ENCODE measurements at places on chromosomes 13 and 19.

GRCh38 chr13:48654511-48654910 lies 782 bp downstream of the CYSLTR2 start:
- no peak for DNase-seq

DNA sequence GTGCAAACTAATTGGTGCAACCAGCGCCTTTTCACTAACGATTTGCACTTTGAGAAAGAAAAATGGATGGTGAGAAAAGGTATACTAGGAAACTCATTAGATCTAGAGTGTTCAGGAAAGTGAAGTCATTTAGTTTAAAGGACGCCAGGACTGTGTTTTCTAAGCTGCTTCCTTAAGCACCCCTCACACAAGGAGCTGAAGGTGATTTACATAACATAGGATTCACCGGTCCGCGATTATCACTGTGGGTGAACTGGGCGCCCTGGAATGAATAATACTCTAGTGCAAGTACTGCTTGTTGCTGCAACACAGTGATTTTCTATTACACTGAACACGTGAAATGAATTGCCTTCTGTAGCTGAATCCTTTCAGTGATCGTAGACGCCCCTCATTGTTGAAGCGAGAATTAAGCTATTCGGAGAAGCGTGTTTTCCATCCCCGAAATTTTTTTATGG lies 2.6 kb upstream of the MAB21L1 start:
- peak; percentile 11 for DNase-seq

DNA sequence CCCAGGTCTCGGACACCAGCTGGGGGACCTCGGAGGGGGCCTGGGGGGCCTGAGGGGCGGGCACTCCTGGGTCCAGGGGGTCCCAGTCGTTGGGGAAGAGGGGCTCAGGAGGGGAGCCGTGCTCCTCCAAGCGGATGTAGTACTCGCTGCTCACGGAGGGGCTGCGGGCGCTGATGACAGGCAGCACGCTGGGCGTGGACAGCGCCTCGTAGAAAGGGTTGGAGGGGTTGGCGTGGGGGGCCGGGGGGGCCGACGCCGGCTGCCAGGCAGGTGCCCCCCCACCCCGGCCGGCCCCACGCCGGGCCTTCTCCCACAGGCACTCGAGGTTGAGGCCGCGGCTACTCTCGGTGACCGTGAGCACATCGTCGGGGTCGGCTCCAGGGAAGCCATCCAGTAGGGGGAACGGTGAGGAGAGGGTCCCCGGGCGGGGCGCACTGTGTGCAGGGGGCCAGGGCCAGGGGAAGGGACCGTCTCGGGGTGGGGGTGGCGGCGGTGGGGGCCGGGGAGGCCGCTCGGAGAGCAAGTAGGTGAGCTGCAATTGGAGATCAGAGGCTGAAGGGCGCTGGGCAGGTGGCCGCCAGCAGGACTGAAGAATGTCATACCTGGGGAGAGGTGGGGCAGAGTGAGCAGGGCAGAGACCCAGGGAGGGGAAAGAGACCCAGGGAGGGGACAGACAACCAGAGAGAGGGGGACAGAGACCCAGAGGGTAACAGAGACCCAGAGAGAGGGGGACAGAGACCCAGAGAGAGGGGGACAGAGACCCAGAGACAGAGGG lies 12.1 kb downstream of the LMTK3 start:
- DNase-seq, result no peak

DNA sequence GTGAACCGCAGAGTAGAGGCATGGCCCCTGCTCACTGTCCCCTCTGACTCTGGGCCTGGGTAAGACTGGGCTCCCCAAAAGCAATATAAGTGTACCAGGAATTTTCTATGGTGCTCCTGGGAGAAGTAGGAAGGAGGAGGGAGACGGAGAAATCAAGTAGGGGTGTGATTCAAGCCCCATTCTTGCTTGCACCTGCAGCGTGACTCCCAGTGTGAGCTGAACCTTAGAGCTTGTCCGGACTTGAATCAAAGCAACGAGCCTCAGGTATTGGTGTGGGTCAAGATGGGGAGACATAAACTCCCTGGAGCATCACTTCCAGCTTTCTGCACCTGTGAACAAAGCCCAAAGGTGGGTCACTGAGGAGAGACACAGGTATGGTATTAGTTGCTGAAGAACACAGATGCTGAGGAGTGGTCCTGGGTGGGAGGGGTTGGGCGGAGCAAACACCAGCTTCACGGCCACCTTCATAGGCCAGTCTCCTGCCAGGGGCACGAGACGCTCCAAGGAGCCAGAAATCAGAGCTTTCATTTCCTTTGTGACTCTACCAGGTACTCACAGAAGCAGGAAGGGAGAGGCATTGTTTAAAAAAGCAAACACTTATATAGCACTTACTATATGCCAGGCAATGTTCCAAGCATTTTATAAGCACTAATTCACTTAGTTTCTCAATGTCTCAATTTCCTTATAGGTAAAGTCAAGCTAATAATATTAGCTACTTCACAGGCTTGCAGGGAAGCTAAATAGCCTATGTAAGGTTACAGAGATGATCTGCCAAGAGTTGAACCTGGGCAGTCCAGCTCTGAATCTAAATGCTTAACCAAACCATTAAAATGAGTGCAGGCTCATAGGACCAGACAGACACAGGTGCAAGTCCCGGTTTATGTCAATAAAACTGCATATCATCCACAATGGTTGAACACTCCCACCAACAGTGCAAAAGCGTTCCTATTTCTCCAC lies 775.3 kb downstream of the UQCRFS1 start:
- DNase-seq, result no peak

GRCh38 chr19:9296336-9296735 lies 13.3 kb downstream of the ZNF699 start:
- no peak for DNase-seq

GRCh38 chr13:49219647-49220035 lies 497 bp upstream of the MLNR start:
- no peak for DNase-seq

DNA sequence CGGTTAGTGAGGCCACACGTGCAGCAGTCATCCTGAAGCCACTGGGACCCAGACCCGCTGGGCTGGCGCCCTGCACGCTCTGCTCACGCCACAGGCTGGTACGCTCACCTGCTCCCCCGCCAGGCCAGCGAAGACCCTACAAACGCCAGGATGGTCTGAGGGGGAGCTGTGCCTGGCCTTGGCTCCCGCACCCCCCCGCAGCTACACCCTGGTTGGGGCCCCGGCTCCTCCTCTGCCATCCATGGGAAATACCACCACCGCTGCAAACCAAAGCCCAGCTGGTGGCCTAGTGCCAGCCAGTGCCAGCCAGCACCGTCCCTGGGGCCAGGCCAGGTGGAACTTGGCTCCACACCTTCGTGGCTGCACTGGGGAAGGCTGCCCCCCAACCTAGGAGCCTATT lies 23.3 kb upstream of the CACTIN start:
- no peak for DNase-seq

DNA sequence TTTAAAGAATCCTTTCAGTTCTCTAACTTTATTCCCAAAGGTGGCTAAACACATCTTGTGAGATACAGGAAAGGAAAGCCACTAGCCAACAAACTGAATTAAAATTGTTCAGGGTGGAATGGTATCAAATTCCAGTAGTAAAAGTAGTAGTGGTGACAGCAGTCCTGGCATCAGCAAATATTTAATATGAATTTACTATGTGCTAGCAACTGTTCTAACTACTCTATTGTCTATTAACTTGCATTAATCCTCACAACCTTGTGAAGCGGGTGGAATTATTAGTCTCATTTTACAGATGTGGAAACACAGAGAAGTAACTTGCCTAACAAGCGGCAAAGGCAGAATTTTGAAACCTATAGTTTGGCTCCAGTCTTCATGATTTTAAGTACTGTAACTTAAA lies 130.1 kb downstream of the KLF12 start:
- DNase-seq, result no peak

- peak; percentile 94 for DNase-seq
Observed at GRCh38 chr19:6753178-6754031, 13.8 kb downstream of the SH2D3A start.

DNA sequence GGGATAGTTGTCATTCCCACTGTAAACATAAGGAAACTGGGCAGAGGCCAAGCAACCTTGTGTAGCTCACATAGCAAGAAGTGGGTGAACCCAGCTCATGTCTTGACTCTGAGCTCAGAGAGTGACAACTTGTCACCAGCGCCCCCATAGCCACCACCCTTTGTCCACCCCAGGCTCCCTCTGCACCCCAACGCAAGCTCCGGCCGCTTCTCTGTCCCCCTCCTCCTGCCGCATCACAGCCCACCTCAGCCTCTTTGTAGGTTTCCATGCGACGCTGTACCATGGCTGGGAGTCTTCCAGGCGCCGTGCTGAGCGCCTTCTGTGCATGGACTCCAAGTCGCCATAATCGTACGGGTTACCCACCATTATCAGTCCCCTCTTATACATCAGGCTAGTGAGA lies 3.3 kb downstream of the GP6 start:
- no peak for DNase-seq

GRCh38 chr19:28168557-28168956 lies 1044.4 kb downstream of the UQCRFS1 start:
- peak; percentile 64 for DNase-seq

DNA sequence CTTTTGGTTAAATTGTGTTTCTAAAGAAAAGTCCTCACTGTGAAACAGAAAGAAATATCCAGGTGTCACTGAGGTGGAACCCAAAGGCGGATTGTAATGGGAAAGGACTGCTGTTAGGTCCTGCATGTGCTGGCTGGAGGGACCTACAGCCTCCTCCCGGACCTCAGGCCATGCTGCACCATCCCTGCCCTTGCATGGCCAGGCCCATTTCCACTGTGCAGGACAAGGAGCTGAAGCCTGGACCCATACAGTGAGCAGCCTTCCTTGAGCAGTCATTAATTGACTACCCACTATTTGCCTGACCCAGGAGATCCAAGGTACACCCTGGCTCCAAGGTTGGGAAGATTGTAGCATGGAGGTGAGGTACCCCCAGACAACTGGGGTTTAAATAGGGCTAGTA lies 17.6 kb downstream of the VSTM2B start:
- DNase-seq, result no peak

GRCh38 chr19:48746110-48746509 lies 599 bp downstream of the IZUMO1 start:
- DNase-seq, result no peak

GRCh38 chr13:42487221-42487620 lies 86.7 kb upstream of the TNFSF11 start:
- no peak for DNase-seq

GRCh38 chr13:42707586-42707985 lies 73.8 kb upstream of the FAM216B start:
- no peak for DNase-seq

- no peak for DNase-seq
Observed at GRCh38 chr13:112245179-112245724, 130.9 kb upstream of the SPACA7 start.

- DNase-seq, result no peak
Observed at GRCh38 chr19:34104557-34104956, 67.7 kb upstream of the LSM14A start.

- DNase-seq, result no peak
Observed at GRCh38 chr19:15218501-15218900, 13.7 kb downstream of the EPHX3 start.

- no peak for DNase-seq
Observed at GRCh38 chr13:87889254-87889653, 218.1 kb downstream of the SLITRK5 start.

DNA sequence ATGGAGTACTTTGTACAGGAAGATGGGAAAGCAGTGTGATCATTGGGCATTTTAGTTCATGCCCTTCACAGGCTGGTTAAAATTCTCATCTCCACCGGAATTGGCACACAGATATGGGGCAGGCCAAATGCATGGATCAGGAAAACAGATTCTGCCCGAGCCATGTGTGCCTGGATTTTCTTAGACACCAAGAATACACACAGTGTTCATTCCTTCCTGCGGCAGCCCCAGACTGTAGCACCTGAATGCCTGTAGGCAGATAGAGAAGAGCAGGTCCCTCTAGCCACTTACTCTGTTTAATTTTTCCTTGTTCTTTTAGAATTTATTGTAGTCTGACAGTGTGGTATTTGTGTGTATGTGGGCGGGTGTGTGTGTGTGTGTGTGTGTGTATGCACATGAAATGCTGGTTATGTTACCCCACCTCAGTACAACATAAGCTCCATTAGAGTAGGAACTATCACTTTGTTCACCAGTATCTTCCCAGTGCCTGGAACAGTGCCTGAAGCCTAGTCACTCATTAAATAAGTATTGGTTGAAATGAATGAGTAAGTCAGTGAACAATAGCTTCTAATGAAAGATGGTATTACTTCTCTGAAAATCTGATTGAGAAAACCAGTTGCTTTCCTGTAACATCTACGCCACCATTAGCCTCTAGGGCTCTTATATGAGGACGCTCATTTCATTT lies 41.7 kb downstream of the FRY start:
- no peak for DNase-seq

DNA sequence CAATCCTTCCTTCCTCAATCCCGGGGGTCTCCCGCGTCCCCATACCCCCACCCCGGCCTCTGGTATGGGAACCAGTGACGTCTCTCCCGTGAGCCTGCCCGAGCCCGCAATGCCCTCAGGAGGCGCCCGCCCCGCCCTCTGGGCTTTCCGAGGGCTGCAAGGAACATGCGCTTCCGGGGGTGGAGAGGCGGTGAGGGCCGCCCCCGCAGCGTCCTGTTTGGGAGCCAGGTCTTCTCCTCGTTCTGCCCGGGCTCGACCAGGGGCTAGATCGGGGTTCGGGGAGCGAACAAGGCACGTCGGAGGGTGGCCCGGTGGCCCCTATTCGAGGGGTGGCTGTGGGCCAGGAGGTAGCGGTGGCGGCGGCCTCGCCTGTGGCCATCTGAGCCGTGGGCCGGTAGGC lies 6.6 kb upstream of the TEX101 start:
- peak; percentile 43 for DNase-seq

DNA sequence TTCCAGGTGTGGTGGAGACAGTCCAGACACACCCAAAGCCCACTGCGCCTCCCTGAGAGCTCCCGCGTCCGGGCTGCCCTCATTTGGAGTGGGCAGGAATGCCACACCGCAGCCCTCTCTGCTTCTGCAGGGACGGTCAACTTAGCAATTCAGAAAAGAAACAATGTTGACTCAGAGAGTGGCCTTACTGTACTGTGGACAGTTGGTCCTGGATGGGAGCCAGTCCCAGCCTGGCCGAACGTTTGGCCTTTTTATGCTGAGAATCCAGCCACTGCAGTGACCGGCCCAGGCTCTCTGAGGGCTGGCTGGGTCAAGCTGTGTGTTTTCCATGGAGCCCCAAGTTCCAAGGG lies 7.2 kb downstream of the GAS6 start:
- DNase-seq, result no peak

DNA sequence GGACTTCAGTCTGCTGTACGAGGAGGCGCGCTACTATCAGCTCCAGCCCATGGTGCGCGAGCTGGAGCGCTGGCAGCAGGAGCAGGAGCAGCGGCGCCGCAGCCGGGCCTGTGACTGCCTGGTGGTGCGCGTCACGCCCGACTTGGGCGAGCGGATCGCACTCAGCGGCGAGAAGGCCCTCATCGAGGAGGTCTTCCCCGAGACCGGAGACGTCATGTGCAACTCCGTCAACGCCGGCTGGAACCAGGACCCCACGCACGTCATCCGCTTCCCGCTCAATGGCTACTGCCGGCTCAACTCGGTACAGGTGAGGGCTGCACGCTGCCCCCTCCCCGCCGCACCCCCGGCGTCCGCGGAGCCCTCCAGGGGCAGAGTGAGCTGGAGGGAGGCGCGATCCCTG lies 14.6 kb downstream of the KCTD15 start:
- DNase-seq, result no peak

GRCh38 chr13:99630269-99630898 lies 129.1 kb downstream of the TM9SF2 start:
- DNase-seq, result no peak

- DNase-seq, result no peak
Observed at GRCh38 chr13:109233293-109233692, 553.1 kb downstream of the IRS2 start.

- no peak for DNase-seq
Observed at GRCh38 chr13:30905932-30906383, at the start of gene MEDAG. Gene MEDAG (plus strand): TSS chr13:30906271. CDS start chr13:30906516, 245 bp downstream.

All from iPS-NIHi11 (cell line).